Esophagus squamous epithelium (tissue), 5 donors: ENCODE measurements at places on chromosomes 11 and 22.

DNA sequence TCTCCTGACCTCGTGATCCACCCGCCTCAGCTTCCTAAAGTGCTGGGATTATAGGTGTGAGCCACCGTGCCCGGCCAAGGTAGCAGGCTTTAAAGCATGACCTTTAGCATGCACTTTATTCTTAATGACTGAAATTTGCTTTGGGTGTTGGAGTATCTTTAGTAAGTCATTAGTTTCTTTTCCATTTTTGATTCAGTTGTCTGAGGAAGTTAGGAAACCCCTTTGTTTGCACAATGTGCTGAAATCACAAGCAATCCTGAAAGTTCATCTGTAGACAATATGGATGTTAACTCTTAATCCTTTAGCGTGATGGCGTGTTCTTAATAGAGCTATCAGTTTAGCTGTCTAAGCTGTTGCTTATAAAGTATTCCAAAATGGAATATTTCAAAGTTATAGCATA is 16.8 kb downstream of the SDHD start:
- DNase-seq, result no peak

GRCh38 chr11:43997022-43997660 is 50.6 kb upstream of the ACCSL start:
- no peak for DNase-seq

DNA sequence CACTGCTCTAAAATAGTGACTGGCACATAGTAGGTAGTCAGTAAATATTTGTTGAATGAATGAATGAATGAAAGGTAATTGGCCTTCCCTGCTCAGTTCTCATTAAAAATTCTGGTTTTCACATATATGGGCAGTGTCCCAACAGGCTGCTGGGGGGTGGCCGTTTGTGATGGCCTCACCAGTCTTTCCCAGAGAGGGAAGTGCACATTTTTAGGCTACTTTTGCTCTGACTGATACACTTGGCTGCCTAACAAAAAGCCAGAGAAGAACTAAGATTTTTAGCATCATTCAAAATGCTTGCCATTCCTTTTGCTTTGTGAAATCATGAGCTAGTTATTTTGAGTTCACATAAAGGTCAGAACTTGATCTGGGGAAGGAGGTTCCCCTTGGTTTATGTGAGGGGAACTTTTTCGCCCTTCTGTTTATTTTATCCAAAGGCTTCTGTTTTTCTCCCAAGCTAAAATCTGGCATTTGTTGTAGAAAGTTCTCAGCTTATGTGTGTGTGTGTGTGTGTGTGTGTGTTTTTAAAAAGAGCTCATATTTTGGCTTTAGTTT is 83.1 kb downstream of the PTPRJ start:
- no peak for DNase-seq

DNA sequence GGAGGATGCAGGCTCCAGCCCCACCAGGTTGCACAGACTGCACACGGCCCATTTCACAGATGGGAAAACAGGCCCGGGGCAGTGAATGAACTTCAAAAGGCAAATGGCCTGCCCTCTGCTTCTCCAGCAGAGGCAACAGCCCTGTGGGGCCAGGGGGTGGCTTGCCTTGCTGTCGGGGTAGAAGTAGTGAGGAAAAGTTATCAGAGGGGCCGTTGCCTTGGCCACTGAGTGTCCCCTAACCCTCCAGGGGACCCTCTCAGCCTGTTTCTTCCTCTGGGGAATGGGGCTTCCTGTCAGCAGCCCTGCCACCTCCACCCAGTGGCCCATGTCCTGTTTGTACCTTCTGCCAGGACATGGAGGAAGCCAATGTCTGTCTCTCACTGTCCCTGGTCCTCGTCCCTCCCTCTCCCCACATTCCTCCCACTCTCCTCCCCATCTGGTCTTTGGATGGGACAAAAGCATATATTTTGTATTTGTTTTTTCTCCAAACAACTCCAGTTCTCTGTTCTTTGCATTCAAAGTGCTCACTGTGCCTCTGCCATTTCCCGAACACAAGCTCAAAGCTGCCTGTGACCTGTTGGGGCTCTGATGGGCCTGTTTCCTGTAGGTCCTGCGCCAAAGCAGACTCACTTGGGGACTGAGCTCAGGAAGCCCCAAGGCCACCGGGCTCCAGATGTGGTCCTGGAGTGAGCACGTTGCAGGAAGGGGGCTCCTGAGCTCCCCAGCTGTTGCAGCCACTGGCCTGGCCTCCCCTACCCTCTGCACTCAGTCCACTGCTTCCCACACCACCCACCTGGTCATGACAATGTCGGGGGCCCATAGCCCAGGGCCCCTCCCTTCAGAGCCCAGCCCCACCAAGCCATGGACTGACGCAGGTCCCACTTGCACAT is 9.5 kb downstream of the MAP4K2 start:
- no peak for DNase-seq

GRCh38 chr11:117166491-117166890 is 12.1 kb upstream of the SIDT2 start:
- DNase-seq, result no peak

DNA sequence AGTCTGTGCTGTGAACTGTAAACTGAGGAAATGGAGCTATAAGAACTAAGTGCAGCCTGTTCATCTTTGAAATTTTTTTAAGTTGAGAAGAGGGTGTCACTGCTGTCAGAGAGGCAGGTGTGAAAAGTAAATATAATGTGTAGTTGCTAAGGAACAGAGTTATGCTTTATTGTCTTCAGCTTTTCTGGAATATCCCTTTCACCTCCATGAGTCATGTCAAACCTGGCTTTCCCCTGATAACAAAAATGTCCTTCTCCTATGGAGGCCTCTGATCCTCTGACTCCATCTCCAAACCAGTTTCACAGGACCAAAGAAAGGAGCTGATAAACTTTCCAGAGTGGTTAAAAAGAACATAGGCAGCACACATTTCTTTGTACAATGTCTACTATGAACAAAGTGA is 12.8 kb upstream of the MUC15 start:
- DNase-seq, result no peak

- DNase-seq, result no peak
Measured at GRCh38 chr11:1449490-1450243, 36.9 kb downstream of the MOB2 start.

DNA sequence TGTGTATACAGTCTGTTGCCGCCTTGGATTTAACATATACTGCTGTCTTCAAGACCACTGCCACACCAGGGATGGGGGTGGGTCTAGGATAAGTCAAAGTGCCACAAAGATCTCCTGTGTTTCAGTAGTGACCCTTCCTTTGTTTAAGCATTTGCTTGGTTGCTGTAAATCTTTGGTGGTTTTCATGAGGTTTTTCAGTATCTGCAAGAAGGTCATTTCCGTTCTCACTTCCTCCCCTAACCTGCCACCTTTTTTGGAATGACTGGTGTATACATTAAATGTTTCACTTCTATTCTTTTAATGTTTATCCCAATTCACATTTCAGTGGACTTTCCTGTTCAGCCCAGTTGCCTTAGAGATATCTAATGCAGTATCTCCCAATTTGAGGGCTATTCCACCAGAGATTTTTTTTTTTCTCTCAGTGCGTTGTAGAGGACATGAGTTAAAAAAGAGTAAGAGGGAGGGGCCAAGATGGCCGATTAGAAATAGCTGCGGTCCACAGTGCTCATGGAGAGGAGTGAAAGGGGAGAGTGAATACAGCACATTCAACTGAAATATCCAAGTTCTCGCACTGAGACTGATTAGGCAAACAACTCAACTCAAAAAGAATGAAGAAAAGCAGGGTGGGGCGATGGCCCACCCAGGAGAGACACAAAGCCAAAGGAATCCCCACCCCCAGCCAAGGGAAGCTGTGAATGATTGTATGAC is 43.2 kb downstream of the USP47 start:
- no peak for DNase-seq

- no peak for DNase-seq
Measured at GRCh38 chr11:74169738-74170458, 904 bp downstream of the C2CD3 start.

- DNase-seq, result no peak
Measured at GRCh38 chr11:70322666-70323065, 52.2 kb downstream of the PPFIA1 start.

- DNase-seq, result no peak
Measured at GRCh38 chr11:124892146-124892545, 5.5 kb downstream of the ROBO4 start.

GRCh38 chr11:124978316-124978715 is 24.3 kb downstream of the CCDC15 start:
- no peak for DNase-seq

DNA sequence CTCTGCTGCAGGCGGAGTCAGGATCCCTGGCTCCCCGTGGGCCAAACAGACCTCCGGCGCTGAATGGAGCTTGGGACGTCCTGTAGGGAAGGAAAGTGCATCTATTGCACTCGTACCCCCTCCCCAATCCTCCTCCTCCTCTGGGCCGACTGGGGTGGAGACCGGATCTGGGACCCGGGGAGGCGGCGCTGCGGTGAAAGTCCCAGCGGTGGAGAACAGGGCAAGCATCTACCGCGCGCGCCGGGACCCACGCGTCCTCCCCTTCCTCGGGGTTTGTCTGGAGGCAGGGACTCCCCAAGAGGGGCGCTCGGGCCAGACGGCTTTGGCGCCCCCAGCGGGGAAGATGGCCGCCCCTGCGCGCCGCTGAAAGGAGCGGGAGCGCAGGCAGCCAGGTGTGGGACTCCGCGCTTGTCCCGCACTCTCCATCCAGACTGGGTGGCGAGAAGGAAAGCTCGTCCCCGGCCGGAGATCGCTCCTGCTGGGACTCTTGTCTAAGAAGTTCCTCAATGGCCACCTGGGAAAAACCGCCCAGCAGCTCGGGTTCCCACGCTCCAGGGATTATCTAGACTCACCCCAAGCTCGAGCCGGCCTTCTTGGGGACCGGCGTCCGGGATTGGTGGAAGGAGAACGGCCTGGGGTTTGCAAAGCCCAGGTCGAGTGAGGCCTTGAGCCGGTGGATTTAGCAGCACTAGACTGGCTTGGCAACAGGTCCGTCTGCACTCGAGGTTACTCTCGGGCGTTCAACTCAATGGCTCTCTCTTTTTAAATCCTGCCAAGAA is 718 bp downstream of the FADS2 start:
- no peak for DNase-seq

DNA sequence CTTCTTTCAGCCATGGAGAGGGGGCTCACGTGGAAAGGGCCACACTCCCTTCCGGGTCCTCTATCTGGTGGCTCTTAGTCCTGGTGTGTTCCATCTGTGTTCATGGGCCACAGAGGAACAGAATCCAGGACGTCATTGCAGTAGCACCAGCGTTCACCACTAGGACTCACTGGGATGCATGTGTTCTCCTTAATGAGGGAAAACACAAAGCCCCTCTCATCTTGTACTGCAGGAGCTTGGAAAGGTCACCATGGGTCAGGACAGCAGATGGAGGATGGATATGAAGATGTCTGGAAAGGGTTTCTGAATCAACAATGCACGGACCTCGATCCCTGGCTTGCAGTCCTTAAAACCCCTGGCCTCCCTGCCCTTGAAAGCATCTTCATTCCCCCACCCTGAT is 113.8 kb upstream of the THY1 start:
- no peak for DNase-seq

DNA sequence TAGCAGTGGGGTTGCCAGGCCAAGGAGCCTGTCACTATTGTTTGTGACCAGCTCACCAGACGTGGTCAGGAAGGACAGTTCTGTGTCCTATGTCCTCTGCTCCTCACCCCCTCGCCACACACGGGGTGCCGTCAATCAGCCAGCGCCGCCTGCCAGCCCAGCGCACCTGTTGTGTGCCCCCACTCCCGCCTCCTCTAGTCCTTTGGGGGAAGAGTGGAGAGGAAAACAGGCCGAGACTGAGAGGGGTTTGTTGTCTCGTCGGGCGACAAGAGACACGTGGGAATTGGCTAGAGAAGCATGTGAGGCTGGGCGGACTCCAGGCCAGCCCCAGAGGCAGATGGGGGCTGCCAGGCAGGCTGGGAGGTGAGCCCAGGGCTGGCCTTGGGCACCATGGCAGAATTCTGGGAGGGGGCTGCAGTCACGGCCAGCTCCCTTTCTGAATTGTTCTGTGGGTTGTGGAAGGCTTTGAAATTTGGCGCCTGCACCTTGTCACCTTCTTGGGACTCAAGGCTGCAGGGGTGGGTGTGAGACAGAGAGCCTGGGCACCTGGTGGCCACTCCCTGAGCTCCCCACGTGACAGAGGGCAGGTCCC is 3.1 kb upstream of the KCNQ1OT1 start:
- DNase-seq, result no peak

GRCh38 chr11:61694602-61694939 is 14.4 kb downstream of the DAGLA start:
- DNase-seq, result no peak

DNA sequence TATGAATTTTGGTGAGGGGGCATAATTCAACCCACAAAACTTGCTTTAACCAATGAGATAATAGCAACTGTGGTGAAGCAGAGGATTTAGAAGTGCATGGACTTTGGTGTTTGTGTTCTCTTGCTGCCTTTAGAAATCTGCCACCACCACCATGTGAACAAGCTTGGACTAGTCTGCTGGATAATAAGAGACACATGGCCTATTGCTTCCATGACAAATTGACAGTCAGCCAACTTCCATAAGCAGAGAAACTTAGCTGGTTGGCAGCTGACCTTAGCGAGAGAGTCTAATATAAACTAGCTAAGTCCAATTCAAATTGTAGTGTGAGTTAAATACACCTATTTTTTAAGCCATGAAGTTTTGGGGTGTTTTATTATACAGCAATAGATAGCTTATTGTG is 482.1 kb upstream of the ANO5 start:
- DNase-seq, result no peak

DNA sequence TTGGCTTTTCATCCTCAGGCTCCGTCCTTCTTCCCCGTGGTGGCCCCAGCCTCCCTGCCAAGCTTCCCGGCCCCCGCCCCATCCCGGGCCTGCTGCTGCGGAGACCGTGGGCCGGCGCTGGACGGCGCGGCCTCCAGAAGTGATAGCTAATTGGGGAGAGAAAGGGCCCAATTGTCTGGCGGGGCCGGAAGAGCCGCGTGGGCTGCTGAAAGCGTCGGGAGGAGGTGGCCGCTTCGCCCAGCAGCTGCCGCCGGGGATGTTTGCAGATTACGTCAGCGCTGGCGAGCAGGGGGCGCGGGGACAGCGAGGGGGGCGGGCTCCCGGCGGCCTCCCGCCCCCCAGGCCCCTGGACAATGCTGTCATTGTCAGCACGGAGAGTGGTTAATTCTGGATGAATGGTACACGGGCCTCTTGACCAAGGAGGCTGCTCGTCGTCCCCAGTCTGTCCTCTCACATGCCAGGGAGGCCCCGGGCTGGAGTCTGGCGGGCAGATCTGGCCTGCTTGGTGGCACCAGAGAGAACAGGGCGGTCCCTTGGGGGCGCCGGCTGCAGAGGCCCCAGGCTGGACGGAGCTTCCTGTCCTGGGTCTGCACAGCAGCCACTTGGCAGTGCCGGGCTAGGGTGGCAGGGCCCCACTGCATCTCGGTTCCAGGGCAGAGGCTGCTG is 1.6 kb downstream of the SMIM38 start:
- no peak for DNase-seq

GRCh38 chr22:35564975-35565867 is 24.6 kb downstream of the RASD2 start:
- DNase-seq, result no peak
